ENCODE measurements at places on chromosomes 11 and 22. TPM values are rescaled to one million over a fixed set of nuclear protein-coding genes. Genes with fewer than 3 reads are reported as not detected.

GAL3ST3 gene
- total RNA-seq: not detected

FAM180B gene
- 0.12 TPM for total RNA-seq

IL17REL gene
- not detected for total RNA-seq

ANO1 gene
- not detected for total RNA-seq

CEND1 gene
- 1.00 TPM for total RNA-seq

TH gene
- total RNA-seq: not detected

ST14 gene
- under 0.01 TPM for total RNA-seq

DNAJB7 gene
- total RNA-seq: not detected

PVALB gene
- not detected for total RNA-seq

BUD13 gene
- total RNA-seq: 21.8 TPM

SESN3 gene
- total RNA-seq: 10.6 TPM

OR5P2 gene
- not detected for total RNA-seq

CD3E gene
- total RNA-seq: not detected

OR51I1 gene
- 0.11 TPM for total RNA-seq

FOLH1 gene
- not detected for total RNA-seq

ZNF214 gene
- total RNA-seq: 7.0 TPM

P4HA3 gene
- total RNA-seq: 21.9 TPM

UBQLN3 gene
- total RNA-seq: not detected

KRTAP5-10 gene
- total RNA-seq: not detected

NRXN2 gene
- 0.55 TPM for total RNA-seq

RIBC2 gene
- 3.0 TPM for total RNA-seq

MICAL2 gene
- 241 TPM for total RNA-seq

MAJIN gene
- total RNA-seq: not detected

CNTF gene
- 3.3 TPM for total RNA-seq

PNPLA5 gene
- total RNA-seq: not detected

OR2AG1 gene
- not detected for total RNA-seq

PTGDR2 gene
- 0.11 TPM for total RNA-seq

APLNR gene
- total RNA-seq: not detected

DNAJB13 gene
- total RNA-seq: not detected

C11orf91 gene
- total RNA-seq: not detected

TMPRSS13 gene
- under 0.01 TPM for total RNA-seq

RFPL2 gene
- not detected for total RNA-seq

MMP8 gene
- 0.11 TPM for total RNA-seq

DMC1 gene
- total RNA-seq: 6.5 TPM

MS4A2 gene
- total RNA-seq: not detected

KCNA4 gene
- total RNA-seq: under 0.01 TPM

KDELR3 gene
- 98.8 TPM for total RNA-seq

C11orf52 gene
- 0.25 TPM for total RNA-seq

OR10D3 gene
- total RNA-seq: not detected

VSIG2 gene
- total RNA-seq: 0.50 TPM

OR56A1 gene
- total RNA-seq: not detected

KCNK4 gene
- total RNA-seq: not detected

OR51B4 gene
- total RNA-seq: 0.11 TPM

RAB3IL1 gene
- 19.1 TPM for total RNA-seq

EIF1AD gene
- total RNA-seq: 42.6 TPM

Measured in uterine smooth muscle cell (primary cell).